ENCODE measurements at places on chromosomes 4 and X. TPM values are rescaled to one million over a fixed set of nuclear protein-coding genes. Genes with fewer than 3 reads are reported as not detected.

- DNase-seq = no peak
- no peaks in the 10 kb centered on the region for H3K4me1 ChIP-seq
- no peaks in the 10 kb centered on the region for H3K36me3 ChIP-seq
These were observed 581.9 kb upstream of the PITX2 start for GRCh38 chr4:111204797-111205196.

GRCh38 chrX:153475271-153475670 lies 4.9 kb upstream of the HAUS7 start:
- H3K4me3 ChIP-seq = no peak overlapping the region
- peak overlapping the region; percentile 73 for H3K27ac ChIP-seq
- no peaks in the 10 kb centered on the region for H3K36me3 ChIP-seq
- peaks cover 28% of the 10 kb centered on the region for H3K4me1 ChIP-seq
- no peak for DNase-seq
- H3K27me3 ChIP-seq = no peaks in the 10 kb centered on the region

GRCh38 chr4:17336524-17336961 lies 175.3 kb downstream of the QDPR start:
- peak overlapping the region; percentile 81 for H3K27ac ChIP-seq
- no peaks in the 10 kb centered on the region for H3K36me3 ChIP-seq
- peak; percentile 97 for DNase-seq
- H3K27me3 ChIP-seq = no peaks in the 10 kb centered on the region

DNA sequence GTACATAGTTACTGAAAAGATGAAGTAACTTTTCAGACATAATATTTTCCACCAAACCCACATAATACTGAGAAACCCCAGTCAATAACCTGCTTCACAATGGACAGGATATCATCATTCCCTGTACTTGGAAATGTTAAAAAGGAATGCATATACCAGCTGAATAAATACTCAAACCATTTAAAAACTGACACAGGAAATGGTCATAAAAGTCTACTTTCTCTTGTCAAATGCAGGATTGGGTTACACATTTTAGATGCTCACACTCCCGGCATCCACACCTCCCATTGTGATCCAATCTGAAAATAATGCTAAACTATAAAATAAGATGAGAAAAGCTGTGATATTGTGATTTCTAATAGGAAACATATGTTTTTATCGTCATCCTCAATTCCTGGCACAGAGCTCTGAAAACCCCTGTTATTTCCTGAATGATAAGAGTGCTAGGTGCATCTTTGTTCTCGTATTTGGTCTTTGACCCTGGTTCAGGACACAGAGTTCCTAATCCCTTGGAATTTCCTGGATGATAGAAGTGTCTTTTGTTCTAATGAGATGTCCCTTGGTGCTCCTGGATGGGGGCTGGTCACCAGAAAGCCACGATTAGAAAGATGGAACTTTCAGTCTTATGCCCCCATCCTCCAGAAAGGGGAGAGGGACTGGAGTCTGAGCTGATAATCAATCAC lies 821.3 kb downstream of the TRIML1 start:
- no peak for DNase-seq
- no peaks in the 10 kb centered on the region for H3K27me3 ChIP-seq
- H3K4me3 ChIP-seq = no peak overlapping the region
- no peak overlapping the region for H3K27ac ChIP-seq
- no peaks in the 10 kb centered on the region for H3K36me3 ChIP-seq
- H3K4me1 ChIP-seq = no peaks in the 10 kb centered on the region

DNA sequence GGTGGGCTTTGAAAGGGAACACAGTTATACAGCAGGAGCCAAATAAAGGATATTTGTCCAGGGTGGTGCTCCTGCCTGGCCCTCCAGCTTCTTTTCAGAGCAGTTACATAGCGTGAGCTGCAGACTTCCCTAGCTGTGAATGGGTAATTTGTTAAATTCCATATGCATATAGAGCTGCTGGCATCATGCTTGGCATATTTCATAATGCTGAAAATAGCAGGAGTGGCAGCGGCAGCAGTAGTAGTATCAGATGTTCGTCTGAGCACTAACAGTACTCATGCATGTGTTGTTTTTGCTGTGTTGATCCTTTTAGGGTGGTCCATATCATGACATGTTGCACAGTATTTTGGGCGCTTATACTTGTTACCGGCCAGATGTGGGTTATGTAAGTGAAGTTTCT lies 33.6 kb upstream of the TADA2B start:
- H3K36me3 ChIP-seq = peaks cover 3% of the 10 kb centered on the region
- H3K4me3 ChIP-seq = no peak overlapping the region
- H3K4me1 ChIP-seq = no peaks in the 10 kb centered on the region
- no peak overlapping the region for H3K27ac ChIP-seq
- H3K27me3 ChIP-seq = no peaks in the 10 kb centered on the region

GRCh38 chrX:36348509-36348908 lies 429.0 kb downstream of the CFAP47 start:
- no peak for DNase-seq
- no peaks in the 10 kb centered on the region for H3K36me3 ChIP-seq
- H3K4me1 ChIP-seq = no peaks in the 10 kb centered on the region
- H3K27me3 ChIP-seq = no peaks in the 10 kb centered on the region
- no peak overlapping the region for H3K27ac ChIP-seq
- H3K4me3 ChIP-seq = no peak overlapping the region

- no peak for DNase-seq
- peaks cover 27% of the 10 kb centered on the region for H3K4me1 ChIP-seq
- no peak overlapping the region for H3K27ac ChIP-seq
- no peaks in the 10 kb centered on the region for H3K36me3 ChIP-seq
These were observed 15.6 kb upstream of the CLDN24 start for GRCh38 chr4:183337833-183338232.

- H3K27me3 ChIP-seq = no peaks in the 10 kb centered on the region
- no peak overlapping the region for H3K27ac ChIP-seq
- no peak overlapping the region for H3K4me3 ChIP-seq
- peaks cover 6% of the 10 kb centered on the region for H3K4me1 ChIP-seq
- DNase-seq = no peak
- H3K36me3 ChIP-seq = no peaks in the 10 kb centered on the region
These were observed 112.0 kb downstream of the HHIP start for GRCh38 chr4:144757969-144758368.

GRCh38 chr4:186942758-186943377 lies 219.2 kb upstream of the FAT1 start:
- H3K27me3 ChIP-seq = peaks cover 2% of the 10 kb centered on the region
- no peaks in the 10 kb centered on the region for H3K36me3 ChIP-seq
- no peak overlapping the region for H3K27ac ChIP-seq
- no peak overlapping the region for H3K4me3 ChIP-seq
- no peaks in the 10 kb centered on the region for H3K4me1 ChIP-seq

GRCh38 chr4:158810487-158811215 lies 41.8 kb downstream of the FNIP2 start:
- peak overlapping the region; percentile 95 for H3K27ac ChIP-seq
- DNase-seq = peak; percentile 95
- peak overlapping the region; percentile 48 for H3K4me3 ChIP-seq

DNA sequence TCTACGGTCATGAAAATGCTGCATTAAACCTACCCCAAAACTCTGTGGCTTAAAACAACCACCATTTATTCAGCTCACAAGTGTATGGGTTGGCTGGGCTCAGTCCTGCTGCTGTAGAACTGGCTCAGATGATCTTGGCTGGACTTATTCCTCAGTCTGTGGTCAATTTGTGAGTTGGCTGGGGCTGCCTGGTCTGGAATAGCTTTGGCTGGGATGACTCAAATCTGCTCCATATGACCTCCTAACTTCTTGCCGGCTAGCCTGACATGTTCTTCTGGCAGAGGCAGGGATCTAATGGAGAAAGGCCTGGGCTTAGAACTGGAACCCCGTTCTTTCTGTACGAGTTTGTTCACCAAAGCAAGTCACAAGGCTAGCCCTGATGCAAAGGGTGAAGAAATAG lies 71.7 kb downstream of the CFAP299 start:
- DNase-seq = no peak
- H3K4me1 ChIP-seq = no peaks in the 10 kb centered on the region
- H3K4me3 ChIP-seq = no peak overlapping the region
- H3K27ac ChIP-seq = no peak overlapping the region

GRCh38 chrX:48827654-48827968 lies 1.3 kb downstream of the ERAS start:
- H3K4me1 ChIP-seq = no peaks in the 10 kb centered on the region
- H3K27ac ChIP-seq = no peak overlapping the region
- H3K36me3 ChIP-seq = peaks cover 2% of the 10 kb centered on the region
- H3K27me3 ChIP-seq = peaks cover 20% of the 10 kb centered on the region
- DNase-seq = no peak

GRCh38 chrX:13690836-13691235 lies 1.9 kb downstream of the RAB9A start:
- H3K4me1 ChIP-seq = peaks cover 17% of the 10 kb centered on the region
- no peaks in the 10 kb centered on the region for H3K27me3 ChIP-seq
- no peak overlapping the region for H3K27ac ChIP-seq
- no peaks in the 10 kb centered on the region for H3K36me3 ChIP-seq

- no peaks in the 10 kb centered on the region for H3K36me3 ChIP-seq
- DNase-seq = no peak
- H3K27ac ChIP-seq = no peak overlapping the region
These were observed 89.0 kb downstream of the TRIML1 start for GRCh38 chr4:188228279-188228678.

- H3K4me3 ChIP-seq = no peak overlapping the region
- no peaks in the 10 kb centered on the region for H3K36me3 ChIP-seq
- no peaks in the 10 kb centered on the region for H3K27me3 ChIP-seq
- no peak overlapping the region for H3K27ac ChIP-seq
- DNase-seq = peak; percentile 5
These were observed 156.7 kb upstream of the EOLA2 start for GRCh38 chrX:150094996-150095395.

The ZNF157 gene
- not detected for total RNA-seq

The OR13H1 gene
- total RNA-seq = not detected

The NPY2R gene
- not detected for total RNA-seq

The TRPC5OS gene
- not detected for total RNA-seq

The CABS1 gene
- total RNA-seq = not detected

The POLA1 gene
- 18.6 TPM for total RNA-seq

The GYG2 gene
- total RNA-seq = 0.22 TPM

The NLRP2B gene
- total RNA-seq = not detected

The RBM3 gene
- total RNA-seq = 477 TPM

Measured in endothelial cell of umbilical vein (primary cell).